ENCODE measurements at places on chromosomes 7 and 10.
A peak's percentile ranks its signal among the peaks of the same experiment; 100 is the strongest.

DNA sequence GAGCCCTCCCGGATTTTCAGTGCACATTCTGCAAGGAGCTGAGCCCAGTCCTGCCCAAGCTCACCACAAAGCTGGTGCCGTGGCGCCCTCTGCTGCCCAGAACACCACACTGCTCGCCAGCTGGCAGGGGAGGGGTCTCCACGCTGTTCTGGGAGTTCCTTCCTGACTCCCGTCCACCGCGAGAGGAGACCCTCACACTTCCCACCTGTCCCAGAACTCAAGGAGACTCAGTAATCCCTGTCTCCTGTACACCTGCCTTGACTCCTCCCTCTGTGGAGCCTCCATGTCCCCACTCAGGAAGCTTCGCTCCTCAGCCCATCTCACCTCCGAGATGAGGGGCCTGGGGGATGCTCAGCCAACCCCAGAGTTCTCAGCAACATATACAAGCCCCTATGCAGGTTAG, 11.3 kb downstream of the C10orf105 start:
- no peak for DNase-seq

GRCh38 chr7:38051786-38052185, 126.3 kb upstream of the STARD3NL start:
- DNase-seq: no peak

- DNase-seq: no peak
Observed at GRCh38 chr7:151000897-151001495, 10.2 kb downstream of the NOS3 start.

DNA sequence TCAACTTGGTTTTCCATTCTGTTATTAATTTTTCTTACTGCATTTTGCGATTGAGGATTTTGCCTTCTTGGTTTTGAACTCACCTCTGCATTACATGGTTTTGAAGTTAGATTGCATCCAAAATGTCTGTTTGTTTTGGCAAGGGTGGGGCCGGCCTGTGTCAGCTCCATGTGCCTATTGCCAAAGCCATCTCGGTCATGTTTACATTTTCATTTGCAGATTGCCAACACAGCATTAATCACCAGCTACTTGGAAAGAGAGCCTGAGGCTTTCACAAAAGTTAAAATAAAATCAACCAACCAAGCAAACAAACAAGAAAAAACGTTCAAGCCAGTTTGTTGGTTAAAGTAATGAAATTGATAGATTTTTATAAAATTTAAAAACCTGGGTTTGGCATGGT, 695.8 kb downstream of the TYW1 start:
- DNase-seq: no peak

DNA sequence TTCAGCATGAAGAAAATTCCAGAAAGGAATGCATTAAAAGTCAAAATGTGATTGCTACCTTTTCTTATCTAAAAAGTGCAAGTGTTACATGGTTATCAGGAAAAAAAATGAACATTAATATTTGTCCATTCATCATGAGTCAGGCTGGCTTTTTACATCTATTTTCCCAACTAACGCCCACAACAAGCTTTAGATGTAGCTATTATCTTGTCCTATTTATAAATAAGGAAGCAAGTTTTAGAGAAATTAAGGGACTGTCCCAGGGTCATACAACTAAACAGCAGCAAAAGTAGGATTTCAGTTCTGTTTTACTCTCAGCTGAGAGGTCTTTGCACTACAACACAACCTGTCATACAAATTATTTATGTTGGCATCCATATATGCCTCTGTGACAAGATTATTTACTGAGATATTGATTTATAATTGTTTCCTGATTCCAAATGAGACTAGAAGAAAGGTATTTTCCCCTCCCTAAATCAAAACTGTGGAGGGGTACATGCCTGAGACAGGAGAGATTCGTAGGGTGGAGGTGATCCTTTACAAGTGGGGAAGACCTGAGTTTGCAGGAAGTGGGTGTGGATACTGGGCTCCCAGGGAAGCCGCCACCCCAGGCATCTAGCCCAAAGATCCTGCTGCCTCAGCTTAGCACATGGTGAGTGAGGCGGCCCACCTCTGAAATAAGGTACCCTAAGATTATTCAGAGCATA, 57.2 kb upstream of the ARID5B start:
- DNase-seq: no peak

DNA sequence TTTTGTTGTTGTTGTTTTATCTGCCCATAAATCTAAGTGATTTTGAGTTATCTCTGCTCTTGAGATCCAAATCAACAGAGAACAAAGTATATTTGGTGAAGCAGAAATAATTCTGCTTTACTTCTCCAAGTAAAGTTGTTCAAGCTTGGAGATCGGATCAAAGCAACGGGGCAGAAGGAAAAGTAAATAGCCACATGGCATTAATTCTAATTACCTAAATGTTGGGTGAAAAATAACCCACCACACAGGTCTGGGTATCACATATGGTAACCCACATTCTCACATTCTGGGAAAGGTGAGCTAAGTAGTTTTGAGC, 3.1 kb downstream of the NRP1 start:
- DNase-seq: no peak

- no peak for DNase-seq
Observed at GRCh38 chr10:125783957-125784356, 8.3 kb upstream of the MMP21 start.

DNA sequence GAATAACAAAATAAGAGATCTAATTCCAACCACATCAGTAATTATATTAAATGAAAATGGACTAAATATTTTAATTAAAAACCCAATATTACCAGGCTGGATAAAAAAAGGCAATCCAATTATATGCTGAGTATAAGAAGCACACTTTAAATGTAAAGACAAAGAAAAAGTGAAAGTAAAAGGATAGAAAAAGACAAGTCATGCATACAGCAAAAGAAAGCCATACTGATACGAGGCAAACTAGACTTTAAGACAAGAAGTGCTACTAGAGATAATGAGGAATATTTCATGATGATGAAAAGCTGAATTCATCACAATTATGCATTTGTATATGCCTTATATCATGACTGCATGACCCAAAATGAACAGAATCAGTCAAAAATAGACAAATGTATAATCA, 628.6 kb downstream of the PHTF2 start:
- DNase-seq: no peak

- DNase-seq: no peak
Observed at GRCh38 chr10:29862923-29863614, 196.3 kb downstream of the JCAD start.

GRCh38 chr10:70675496-70676161, 3.3 kb downstream of the ADAMTS14 start:
- DNase-seq: no peak

- no peak for DNase-seq
Observed at GRCh38 chr7:44083796-44084195, 1.5 kb upstream of the POLM start.

GRCh38 chr10:70562036-70562755, 40.3 kb downstream of the PRF1 start:
- no peak for DNase-seq

DNA sequence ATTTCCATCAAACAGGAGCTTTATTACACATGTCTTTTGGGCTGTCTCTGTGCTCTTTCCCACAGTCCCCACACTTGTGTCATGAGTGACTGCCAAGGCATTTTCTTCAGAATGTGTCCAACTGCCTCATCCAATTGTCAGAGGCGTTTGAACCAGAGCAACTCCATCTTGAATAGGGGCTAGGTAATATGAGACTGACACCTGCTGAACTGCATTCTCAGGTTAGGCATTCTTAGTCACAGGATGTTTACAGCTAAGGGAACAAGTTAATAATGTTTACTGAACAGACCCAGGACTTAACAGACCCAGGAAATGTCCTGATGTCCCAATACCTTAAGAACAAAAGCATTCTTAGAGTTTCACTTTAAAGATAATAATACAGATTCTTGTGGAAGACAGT, 595.5 kb downstream of the REEP3 start:
- no peak for DNase-seq

DNA sequence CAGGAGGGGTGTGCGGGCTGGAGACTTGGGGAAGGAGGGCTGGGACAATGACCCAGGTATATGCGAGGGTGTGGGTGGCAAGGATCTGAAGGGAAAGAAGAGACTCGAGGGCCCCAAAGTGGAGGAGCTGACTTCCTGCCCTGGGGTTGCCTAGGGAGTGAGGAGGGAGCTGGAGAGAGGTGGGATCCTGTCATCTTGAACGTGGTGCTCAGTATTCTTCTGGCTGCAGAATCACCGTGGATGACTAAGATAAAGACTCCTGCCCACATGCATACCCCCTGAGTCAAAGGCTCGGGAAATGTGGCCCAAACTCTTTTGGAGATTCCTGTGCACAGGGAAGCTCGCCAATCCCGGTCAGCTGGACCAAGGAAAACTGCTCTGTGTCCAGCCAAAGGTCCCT, 31.2 kb downstream of the COL17A1 start:
- no peak for DNase-seq

DNA sequence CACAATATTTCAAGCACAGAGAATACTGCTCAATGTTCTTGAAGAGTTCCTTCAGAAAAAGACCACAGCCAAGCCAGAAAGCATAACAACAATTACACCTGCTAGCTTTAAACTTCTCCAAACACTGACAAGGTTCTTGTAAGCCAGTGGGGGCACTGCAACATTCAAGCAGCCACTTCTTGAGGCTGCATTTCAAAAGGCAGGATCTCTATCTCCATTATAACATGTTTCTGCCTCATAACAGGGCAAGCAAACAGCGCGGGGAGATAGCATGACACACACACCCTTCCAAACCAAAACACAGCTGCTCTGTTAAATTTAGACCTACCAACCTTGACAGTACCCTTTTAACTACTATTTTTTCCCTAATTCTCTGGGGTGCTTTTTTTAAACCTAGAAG, 30.8 kb downstream of the CHCHD3 start:
- no peak for DNase-seq

DNA sequence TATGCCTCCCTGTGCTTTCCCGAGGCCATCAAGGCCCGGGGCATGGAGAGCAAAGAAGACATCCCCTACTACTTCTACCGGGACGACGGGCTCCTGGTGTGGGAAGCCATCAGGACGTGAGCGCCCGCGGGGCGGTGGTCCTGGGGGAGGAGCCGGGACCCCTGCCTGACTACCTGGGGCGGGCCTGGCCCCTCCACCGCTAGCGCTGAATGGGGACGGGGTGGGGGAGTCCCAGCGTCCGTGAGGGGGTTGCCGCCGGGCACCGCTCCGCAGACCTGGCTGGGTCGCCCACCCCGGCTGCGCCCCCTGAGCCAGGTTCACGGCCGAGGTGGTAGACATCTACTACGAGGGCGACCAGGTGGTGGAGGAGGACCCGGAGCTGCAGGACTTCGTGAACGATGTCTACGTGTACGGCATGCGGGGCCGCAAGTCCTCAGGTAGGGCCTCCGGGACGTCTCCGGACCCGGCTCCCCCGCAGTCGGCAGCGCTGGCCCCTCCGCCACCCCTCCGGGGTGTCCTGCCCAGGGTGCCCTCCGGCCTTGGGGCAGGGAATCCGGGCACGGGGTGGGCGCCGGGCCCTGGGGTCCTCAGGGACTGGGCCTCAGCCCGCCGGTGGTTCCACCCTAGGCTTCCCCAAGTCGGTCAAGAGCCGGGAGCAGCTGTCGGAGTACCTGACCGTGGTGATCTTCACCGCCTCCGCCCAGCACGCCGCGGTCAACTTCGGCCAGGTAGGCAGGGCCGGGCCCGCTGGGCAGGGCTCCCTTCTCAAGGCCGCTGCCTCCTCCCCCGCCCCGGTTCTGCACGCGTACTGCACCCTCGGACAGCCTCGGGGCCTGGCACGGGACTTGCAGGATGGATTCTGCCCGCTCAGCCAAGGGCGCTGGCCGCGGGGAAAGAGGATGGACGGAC, 69.3 kb downstream of the ALOX5 start:
- no peak for DNase-seq

GRCh38 chr10:29078919-29079318, 210.0 kb upstream of the LYZL1 start:
- no peak for DNase-seq

GRCh38 chr7:20597339-20597738, 18.1 kb upstream of the ABCB5 start:
- no peak for DNase-seq

GRCh38 chr10:61541960-61542359, 88.8 kb upstream of the TMEM26 start:
- no peak for DNase-seq

DNA sequence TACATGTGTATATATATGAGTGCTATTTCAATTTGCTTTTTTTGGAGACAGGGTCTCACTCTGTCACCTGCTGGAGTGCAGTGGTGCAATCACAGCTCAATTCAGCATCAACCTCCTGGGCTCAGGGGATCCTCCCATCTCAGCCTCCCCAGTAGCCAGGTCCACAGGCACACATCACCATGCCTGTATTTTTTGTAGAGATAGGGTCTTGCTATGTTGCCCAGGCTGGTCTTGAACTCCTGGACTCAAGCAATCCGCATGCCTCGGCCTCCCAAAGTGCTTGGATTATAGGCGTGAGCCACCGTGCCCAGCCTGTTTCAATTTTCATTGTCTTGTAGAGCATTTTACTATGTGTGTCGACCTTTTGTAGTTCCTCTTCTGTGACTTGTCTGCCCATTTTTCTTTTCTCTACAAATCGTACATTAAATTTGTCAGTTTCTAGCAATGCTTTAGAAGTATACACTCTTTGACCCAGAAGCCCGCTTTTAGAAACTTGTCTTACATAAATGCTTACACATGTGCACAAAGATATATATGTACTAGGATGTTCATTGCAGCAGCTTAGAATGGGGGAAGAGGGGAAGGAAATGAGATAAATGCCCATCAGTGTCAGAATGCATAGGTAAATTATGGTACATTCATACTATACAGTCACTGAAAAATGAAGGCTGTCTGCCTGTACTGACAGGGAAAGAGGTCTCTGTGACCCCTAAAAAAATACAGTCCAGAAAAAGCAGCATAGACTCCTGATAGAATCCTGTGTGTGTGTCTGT, 12.2 kb upstream of the RFC2 start:
- no peak for DNase-seq

GRCh38 chr7:75762350-75762917, 9.6 kb downstream of the CCL26 start:
- DNase-seq: peak; percentile 53

All from SHP77 treated with DMSO at 0.1 percent for 48 hours (cell line).